Ovary (tissue), 10 donors: ENCODE measurements at places on chromosomes 4 and X.

- no peak for DNase-seq
Measured at GRCh38 chrX:145041486-145041885, 205.8 kb upstream of the SPANXN1 start.

- no peak for DNase-seq
Measured at GRCh38 chrX:133983974-133984845, 1.2 kb downstream of the GPC3 start.

DNA sequence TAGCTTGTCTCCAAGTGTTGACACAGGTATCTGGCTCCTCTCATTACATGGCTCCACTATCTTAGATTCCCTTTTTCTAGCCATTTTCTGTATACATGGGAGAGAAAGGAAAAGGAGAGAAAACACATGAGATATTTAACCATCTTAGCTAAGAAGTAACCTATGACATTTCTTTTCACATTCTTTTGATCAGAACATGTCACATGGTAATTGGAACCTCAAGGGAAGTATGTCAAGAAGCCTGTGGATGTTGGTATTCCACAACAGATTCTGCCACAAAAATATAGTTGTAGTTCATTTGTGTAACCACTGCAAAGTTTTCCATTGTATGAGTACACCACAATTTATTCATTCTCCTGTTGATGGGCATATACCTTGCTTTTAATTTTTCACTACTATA lies 18.7 kb upstream of the GABRB1 start:
- DNase-seq: no peak

DNA sequence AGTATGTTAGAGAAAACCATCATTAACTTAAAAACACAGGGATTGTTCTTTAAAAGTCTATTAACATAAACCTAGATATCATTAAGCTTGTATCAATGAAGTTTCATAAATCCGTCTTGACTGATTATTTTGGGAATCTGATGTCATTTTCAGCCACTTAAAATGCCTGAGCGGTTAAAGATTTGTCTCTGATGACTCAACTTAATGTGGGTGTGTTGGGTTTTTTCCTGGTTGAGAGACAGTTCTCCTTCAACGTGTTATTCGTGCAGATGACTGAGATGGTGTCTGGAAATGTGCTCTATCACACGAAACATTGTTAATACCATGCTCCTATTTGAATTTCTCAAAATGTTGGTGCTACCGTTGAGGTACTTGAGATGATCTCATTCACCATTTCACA lies 227.3 kb upstream of the TENM3 start:
- no peak for DNase-seq

- no peak for DNase-seq
Measured at GRCh38 chr4:48954314-48954713, 31.8 kb upstream of the CWH43 start.

- DNase-seq: no peak
Measured at GRCh38 chr4:98838531-98838930, 90.4 kb downstream of the EIF4E start.

- no peak for DNase-seq
Measured at GRCh38 chrX:54640103-54640690, 110.2 kb downstream of the GNL3L start.

- DNase-seq: no peak
Measured at GRCh38 chrX:101206471-101206870, 13.1 kb upstream of the DRP2 start.

DNA sequence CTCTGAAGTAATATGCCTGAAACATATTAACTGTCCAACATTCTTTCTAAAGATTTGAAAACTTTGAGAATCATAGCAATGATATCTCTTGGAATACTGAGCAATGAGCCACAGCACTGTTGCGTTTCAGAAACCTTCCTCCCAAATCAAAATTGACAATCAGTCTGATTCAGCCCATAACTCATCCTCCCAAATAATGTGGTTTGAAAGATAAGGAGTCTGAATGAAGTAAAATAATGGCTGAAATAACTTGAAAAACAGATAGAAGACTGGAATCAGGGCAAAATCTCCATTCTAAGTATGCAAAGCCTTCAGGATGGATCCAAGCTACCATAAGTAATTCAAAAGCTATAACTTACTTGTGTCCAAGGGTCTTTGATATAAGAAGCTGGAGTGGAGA lies 98.6 kb upstream of the PLS3 start:
- no peak for DNase-seq

DNA sequence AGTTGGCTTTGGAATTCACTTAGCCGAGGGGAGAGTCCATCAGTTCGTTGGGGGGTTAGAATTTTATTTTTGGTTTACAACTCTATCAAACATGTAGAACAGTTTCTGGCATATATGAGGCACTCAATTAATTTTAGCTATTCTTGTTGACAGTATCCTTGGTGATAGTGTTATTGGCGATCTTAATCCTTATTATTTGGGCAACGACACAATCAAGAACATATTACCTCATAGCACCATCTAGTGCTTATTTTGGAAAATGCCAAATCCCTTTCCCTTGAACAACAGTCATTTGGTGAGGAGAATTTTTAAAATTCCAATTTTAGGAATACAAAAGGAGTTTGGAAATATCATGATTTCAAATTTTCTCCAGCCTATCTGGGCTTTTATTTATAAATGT lies 17.9 kb upstream of the PGRMC1 start:
- DNase-seq: no peak

GRCh38 chrX:71148278-71148663 lies 3.6 kb downstream of the NLGN3 start:
- DNase-seq: no peak

DNA sequence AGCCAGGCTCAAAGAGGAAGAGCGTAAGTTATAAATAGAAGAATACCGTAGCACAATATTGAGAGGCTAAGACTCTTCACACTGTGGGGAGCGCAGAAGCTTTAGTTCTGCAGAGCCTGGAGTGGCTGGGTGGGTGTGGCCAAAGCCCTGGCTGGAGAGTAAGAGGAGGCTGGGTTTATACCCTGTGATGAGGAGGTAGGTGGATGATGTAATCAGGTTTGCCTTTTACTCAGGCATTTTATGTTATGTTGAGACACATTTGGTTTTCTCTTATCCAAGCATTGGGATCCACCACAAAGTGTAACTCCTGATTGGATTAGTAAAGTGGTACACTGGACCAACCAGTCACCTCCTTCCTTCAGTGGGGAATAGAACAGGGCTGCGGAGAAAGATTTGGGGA lies 13.9 kb downstream of the CDS1 start:
- no peak for DNase-seq

GRCh38 chr4:102449751-102450352 lies 51.3 kb upstream of the NFKB1 start:
- no peak for DNase-seq

GRCh38 chr4:130154901-130155300 lies 1058.9 kb downstream of the C4orf33 start:
- DNase-seq: no peak
